GM19239 (cell line): ENCODE measurements at places on chromosomes 11 and 22.

GRCh38 chr11:44949160-44950030, 1.3 kb downstream of the TP53I11 start:
- DNase-seq: no peak

GRCh38 chr11:84588131-84588829, 1038.9 kb downstream of the DLG2 start:
- no peak for DNase-seq

DNA sequence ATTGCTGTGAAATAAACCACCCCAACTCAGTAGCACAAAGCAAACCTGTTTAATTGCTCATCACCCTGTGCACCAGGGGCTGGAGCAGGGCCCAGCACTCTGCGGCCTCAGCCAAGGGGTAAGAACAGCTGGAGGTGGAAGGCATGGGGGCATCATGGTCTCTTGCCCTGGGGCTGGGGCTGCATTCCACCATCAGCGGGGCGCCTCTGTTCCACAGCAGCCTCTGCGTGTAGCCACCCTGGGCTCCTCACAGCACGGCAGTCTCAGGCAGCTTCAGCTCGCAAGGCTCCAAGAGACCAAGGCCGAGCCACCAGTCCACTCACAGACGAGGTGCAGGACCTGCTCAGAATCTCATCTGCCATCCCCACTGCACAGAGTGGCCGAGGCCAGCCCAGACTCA, 630.7 kb downstream of the TBC1D22A start:
- no peak for DNase-seq

- peak; percentile 37 for DNase-seq
Measured at GRCh38 chr22:26674211-26675190, 17.1 kb downstream of the MIAT start.

DNA sequence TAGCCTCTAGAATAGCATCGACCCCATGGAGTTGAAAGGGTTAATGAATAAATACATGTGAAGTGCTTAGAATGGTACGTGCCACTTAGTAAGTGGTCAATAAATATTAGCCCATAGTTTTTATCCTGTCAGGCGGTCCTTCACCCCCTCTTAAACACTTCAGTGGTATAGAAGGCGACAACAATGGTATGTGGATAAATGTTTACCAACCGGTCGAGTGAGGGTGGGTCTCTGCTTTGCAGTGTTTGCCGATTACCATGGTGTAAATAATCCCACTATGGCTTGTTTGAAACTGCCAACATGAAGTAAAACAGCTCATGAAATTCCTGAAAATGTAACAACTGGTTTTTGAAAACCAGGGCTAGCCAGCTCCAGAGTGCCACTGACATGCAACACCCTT, 541.2 kb downstream of the BUD13 start:
- no peak for DNase-seq

GRCh38 chr11:18849406-18849805, 57.8 kb upstream of the PTPN5 start:
- no peak for DNase-seq

- no peak for DNase-seq
Measured at GRCh38 chr11:119421351-119421750, 1.6 kb downstream of the THY1 start.

DNA sequence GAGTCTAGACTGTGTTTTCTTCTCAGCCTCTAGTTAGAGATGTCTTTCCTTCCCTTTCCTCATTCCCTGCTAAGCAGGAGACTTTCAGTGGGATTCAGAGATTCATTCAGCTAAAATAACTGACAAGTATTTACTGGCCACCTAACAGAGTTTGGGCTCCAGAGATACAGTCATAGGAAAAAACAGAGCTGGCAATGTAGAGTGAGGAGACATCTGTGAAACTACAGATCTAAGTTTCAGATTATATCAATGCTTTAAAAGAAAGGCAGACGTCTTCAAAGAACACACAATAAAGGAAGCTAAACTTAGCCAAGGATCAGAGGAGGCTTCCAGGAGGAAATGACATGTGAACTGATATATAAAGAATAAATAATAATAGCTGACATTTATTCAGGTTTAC, 355.6 kb upstream of the DDI1 start:
- DNase-seq: no peak
